Vein endothelial cell (primary cell): ENCODE measurements at places on chromosomes 16 and 17. TPM values are rescaled to one million over a fixed set of nuclear protein-coding genes. Genes with fewer than 3 reads are reported as not detected.

RMI2 gene
- 3.0 and 3.9 TPM in 2 replicates for total RNA-seq

GPATCH8 gene
- 20.9 and 28.8 TPM in 2 replicates for total RNA-seq

KCNH6 gene
- total RNA-seq = not detected in 2 replicates

CCL7 gene
- 0.38 TPM in 1 of 2 replicates, not detected in the other for total RNA-seq

TOM1L1 gene
- 0.57 and 0.98 TPM in 2 replicates for total RNA-seq

GRAP gene
- 39.5 and 85.6 TPM in 2 replicates for total RNA-seq

SOST gene
- total RNA-seq = not detected in 2 replicates

TAC4 gene
- total RNA-seq = not detected in 2 replicates

TEKT3 gene
- not detected in 2 replicates for total RNA-seq

CMTM2 gene
- total RNA-seq = not detected in 2 replicates

CLEC16A gene
- total RNA-seq = 27.4 and 28.8 TPM in 2 replicates

CDRT4 gene
- 4.6 and 4.8 TPM in 2 replicates for total RNA-seq

SMIM5 gene
- total RNA-seq = under 0.01 and 0.10 TPM in 2 replicates

ST6GALNAC2 gene
- under 0.01 and 0.10 TPM in 2 replicates for total RNA-seq

NPIPA1 gene
- total RNA-seq = 19.6 and 23.5 TPM in 2 replicates

KRTAP9-2 gene
- not detected in 2 replicates for total RNA-seq

CD300LB gene
- not detected in 2 replicates for total RNA-seq

TMIGD1 gene
- total RNA-seq = not detected in 2 replicates

NPW gene
- total RNA-seq = 0.98 and 1.1 TPM in 2 replicates

TPSB2 gene
- not detected in 2 replicates for total RNA-seq

EVPLL gene
- not detected in 2 replicates for total RNA-seq

WNT9B gene
- not detected in 2 replicates for total RNA-seq

TUBG1 gene
- total RNA-seq = 57.5 and 64.1 TPM in 2 replicates

KRTAP3-1 gene
- not detected in 2 replicates for total RNA-seq

ADAD2 gene
- 0.10 TPM in 1 of 2 replicates, not detected in the other for total RNA-seq

C17orf113 gene
- 0.29 and 0.33 TPM in 2 replicates for total RNA-seq

ZG16 gene
- not detected in 2 replicates for total RNA-seq

SPAG7 gene
- 40.2 and 45.6 TPM in 2 replicates for total RNA-seq

UTS2R gene
- total RNA-seq = not detected in 2 replicates

CCDC144A gene
- total RNA-seq = 1.4 and 5.6 TPM in 2 replicates

TNS4 gene
- total RNA-seq = not detected in 2 replicates

EPOP gene
- 2.4 and 3.3 TPM in 2 replicates for total RNA-seq

NME3 gene
- 32.4 and 54.5 TPM in 2 replicates for total RNA-seq

C1QTNF8 gene
- total RNA-seq = not detected in 2 replicates

CCL1 gene
- not detected in 2 replicates for total RNA-seq

SCO1 gene
- total RNA-seq = 19.4 and 20.9 TPM in 2 replicates

KRTAP4-9 gene
- total RNA-seq = not detected in 2 replicates

KRT28 gene
- total RNA-seq = not detected in 2 replicates

FSCN2 gene
- total RNA-seq = 0.57 and 1.3 TPM in 2 replicates

PRSS27 gene
- under 0.01 and 1.1 TPM in 2 replicates for total RNA-seq

ITGAD gene
- not detected in 2 replicates for total RNA-seq

SLC13A2 gene
- not detected in 2 replicates for total RNA-seq

ZNF213 gene
- total RNA-seq = 4.8 and 5.6 TPM in 2 replicates

ITGB4 gene
- total RNA-seq = 6.1 and 50.0 TPM in 2 replicates

SALL1 gene
- total RNA-seq = under 0.01 TPM in 1 of 2 replicates, not detected in the other

AANAT gene
- not detected in 2 replicates for total RNA-seq

TSPAN10 gene
- 0.48 TPM in 1 of 2 replicates, not detected in the other for total RNA-seq

UMOD gene
- total RNA-seq = not detected in 2 replicates

EPN3 gene
- total RNA-seq = under 0.01 TPM in 1 of 2 replicates, not detected in the other

SGSH gene
- total RNA-seq = 25.0 and 33.0 TPM in 2 replicates

ICAM2 gene
- 806 and 851 TPM in 2 replicates for total RNA-seq

ZNF785 gene
- total RNA-seq = 12.7 and 13.0 TPM in 2 replicates

QRICH2 gene
- 2.0 and 3.2 TPM in 2 replicates for total RNA-seq

IGF2BP1 gene
- 1.3 and 8.0 TPM in 2 replicates for total RNA-seq

RANGRF gene
- total RNA-seq = 11.2 and 11.8 TPM in 2 replicates

KRTAP2-1 gene
- not detected in 2 replicates for total RNA-seq

C16orf96 gene
- not detected in 2 replicates for total RNA-seq

WSCD1 gene
- 28.4 and 30.1 TPM in 2 replicates for total RNA-seq
